ENCODE measurements at places on chromosomes 6 and 20.

- DNase-seq, result peak; percentile 16
Measured at GRCh38 chr6:112929641-112930040, 582.5 kb downstream of the RFPL4B start.

DNA sequence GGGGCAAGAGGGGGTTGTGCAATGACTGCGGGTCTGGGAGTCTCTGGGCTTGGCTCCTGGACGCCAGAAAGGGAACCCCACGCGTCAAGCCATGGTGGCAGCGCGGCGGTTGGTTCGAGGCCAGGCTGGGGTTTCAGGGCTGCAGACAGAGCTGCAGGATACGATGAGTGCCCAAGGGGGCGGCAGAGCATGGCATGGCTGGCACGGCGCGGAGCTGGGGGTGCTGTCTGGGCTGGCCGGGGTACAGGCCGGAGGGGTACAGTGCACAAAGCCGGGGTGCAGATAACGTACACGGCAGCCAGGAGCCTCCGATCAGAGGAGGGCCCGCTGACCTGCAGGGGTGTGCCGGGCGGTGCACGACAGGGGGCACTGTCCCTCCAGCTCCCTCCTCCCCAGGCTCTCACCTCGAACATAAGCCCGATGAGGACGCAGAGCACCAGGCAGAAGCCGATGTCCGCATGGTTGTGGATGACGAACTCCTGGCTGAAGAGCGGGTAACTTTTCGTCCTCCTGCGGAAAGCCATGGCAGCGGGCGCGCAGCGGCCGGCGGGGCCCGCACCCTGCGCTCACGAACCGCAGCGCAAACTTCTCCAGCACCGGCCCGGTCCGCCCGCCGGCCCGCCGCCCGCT lies 353 bp downstream of the TRAM2 start:
- DNase-seq, result peak; percentile 85

DNA sequence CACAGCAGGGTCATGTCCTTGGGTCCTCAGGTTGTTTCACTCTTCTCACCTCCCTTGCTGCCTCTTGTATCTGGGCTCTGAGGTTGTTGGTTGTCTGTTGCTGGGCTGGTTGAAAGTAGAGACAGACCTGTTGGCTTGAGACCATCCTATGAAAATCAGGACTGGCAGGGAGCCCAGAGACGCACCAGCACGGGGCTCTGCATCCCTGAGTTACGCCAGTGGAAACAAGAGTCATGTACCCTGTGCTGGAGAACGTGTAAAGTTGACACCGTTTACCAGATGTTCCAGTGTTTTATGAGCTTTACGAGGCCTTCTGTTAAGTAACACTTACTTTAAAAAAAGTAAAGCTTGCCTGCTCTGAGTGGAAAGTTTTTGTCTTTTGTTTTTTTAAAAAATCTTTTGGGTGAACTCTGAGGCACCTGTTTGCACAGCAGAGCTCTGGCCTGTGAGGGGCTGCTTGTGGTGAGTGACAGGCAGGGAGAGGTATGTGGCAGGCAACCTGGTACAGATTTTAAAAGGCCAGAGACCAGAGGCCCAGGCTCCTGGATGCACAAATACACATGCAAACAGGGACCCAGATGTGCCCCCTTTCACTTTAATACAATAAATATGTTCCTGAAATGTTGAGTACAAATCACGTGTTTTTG lies 260.0 kb upstream of the SUPT3H start:
- no peak for DNase-seq

GRCh38 chr6:103723438-103724322 lies 1136.0 kb downstream of the HACE1 start:
- DNase-seq, result no peak

GRCh38 chr20:53884859-53885541 lies 185.4 kb downstream of the BCAS1 start:
- DNase-seq, result no peak

DNA sequence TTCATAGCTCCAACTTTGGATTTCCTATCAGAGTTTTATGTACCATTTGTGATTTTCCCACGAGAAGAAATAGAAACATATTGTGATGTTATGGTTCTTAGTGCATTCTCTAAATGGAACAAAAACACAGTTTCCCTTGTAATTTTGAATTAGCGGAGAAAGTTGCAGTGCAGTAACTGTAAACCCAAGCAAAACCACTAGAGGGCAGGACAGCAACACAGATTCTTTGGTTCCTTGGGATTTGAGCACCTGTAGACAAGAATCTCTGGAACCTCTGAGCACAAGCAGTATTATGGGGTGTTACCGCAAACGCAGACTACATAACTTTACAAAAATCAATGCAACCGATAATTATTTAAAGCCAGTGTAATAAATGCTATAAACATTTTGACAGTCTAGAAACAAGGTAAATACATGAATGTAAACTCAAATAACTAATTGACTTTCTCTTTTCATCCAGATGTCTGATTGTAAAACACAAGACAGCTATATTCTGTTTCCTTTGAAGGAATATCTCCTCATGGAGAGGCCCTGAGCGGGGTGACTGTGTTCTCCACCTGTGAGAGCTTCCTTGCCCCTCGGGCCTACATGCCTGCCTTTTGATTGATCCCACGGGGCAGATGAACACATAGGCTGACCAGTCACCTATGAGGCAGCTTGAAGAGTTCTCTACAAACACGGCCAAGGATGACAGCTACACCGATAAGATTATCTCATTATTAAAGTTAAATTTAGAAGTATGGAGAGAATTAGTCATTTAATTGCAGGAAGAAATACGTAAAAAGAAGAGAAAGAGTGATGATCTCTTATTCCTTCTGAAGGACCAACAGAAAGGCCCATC lies 67.5 kb upstream of the COL21A1 start:
- DNase-seq, result peak; percentile 43

- no peak for DNase-seq
Measured at GRCh38 chr6:3752531-3753227, 1.2 kb upstream of the PXDC1 start.

DNA sequence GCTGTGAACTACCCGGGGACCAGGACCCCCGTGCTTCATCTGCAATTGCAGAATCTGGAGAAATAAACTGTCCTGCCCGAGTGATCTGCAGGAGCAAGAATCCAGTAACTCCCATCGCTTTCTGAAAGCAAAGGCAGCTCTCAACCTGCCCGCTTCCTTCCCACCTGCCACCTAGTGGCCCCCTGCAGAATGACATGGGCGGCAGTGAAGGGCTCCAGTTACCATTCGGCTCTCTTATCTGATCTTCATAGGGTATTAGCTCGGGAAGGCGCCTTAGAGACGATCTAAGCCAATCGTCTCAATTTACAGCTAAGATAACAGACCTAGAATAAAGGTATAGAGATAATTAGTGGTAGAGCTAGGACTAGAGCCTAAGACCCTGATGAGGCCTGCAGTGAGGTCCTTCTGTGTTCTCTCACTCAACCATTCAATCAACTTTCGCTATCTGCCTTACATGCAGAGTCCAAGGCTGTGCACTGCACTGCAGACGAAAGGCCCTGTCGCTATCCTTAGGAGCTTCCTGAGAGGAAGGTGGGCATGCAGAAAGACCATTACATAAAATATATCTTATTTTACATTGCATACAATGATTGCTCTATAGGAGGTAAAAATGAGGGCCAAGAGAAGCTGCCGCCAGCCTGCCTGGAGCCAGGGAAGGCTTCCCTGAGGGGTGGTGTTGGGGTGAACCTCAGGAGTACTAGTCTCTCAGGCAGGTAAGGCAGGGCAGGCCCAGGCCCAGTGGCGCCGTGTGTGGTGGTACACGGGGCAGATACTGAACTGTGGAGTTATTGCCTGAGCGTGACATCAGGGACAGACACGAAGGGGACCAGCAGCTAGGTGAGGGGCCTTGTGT lies 7.1 kb upstream of the PSMG4 start:
- DNase-seq, result peak; percentile 85

GRCh38 chr20:5168651-5169396 lies 42.0 kb downstream of the CDS2 start:
- peak; percentile 52 for DNase-seq

GRCh38 chr6:125004198-125004597 lies 42.0 kb downstream of the RNF217 start:
- DNase-seq, result peak; percentile 32

DNA sequence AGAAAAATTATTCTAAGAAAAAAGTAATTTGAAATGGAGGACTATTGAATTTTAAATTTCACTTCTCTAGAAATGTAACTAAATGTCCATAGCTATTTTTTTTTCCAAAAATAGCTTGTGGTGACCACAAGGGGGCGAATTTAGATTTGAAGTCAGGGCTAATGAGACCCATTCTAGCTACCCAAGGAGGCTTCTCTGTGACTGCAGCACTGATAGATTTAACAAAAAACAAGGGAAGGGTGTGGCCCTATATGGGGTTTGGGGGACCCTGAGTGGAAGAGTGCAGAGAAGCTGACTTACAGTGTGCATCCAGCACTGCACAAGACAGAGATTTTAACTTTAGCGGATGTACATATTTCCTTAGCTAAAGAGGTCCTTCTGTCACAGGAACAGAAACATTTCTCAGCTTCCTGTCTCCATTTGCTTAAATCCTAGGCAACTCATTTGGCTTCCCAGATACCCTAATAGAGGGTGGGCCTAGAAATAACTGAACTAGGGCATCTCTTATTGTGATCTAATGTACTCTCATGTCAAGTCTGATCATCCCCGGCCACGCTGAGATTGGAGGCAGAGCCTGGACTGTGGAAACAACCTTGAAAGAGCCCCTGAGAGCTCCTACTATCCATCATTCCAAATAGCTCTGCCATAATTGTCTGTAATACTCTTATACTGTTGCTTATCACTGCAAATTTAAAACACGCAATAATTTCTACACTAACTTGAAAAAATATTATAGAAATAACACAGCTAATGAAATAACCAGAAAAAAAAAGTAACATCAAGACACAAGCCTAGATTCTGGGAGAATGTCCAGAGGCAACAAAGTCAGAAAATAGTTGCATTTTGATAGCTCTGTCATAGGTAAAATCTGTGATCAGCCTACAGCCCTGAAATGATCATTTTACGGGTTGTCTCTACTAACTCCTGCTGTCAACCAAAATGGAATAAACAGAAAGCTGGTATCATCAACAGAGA lies 93.6 kb downstream of the SNAP91 start:
- peak; percentile 43 for DNase-seq

- no peak for DNase-seq
Measured at GRCh38 chr20:37875460-37876175, 27.3 kb upstream of the VSTM2L start.

- no peak for DNase-seq
Measured at GRCh38 chr6:47804821-47805220, 23.0 kb downstream of the OPN5 start.

- DNase-seq, result peak; percentile 18
Measured at GRCh38 chr6:162999575-163000285, 272.0 kb downstream of the PACRG start.

DNA sequence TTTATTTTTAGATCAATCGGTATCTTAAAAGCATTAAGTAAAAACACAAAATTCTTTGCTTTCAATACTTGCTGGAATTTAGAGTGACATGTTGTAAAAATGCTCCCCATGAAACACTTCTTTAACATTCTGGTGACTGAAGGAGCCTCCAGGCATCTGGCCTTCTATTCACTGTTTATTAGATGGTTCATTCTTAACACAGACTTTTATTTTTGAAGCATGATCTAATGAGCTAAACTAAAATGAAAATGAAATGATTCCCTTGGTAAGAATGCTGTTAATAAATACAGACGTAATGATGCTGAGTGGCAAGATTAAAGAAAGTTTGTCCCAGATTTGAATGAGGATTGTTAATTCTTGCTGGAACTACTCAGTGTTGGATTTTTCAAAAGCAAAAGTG lies 698.4 kb downstream of the TENT5A start:
- DNase-seq, result peak; percentile 58

DNA sequence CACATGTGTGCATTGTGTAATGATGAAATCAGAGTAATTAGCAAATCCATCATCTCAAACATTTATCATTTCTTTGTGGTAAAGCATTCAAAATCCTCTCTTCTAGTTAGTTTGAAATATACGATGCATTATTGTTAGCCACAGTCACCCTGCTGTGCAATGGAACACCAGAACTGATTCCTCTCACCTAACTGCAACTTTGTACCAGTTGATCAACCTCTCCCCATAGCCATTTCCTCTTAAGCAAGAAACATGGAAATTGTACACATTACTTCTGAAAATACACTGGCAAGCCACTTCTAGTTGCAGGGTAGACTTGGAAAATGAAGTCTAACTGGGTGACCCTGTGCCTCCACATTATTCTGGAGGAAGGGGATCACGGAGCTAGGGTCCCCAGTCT lies 58.1 kb upstream of the ESR1 start:
- DNase-seq, result no peak

GRCh38 chr20:4369119-4369797 lies 352.5 kb upstream of the PRND start:
- no peak for DNase-seq

DNA sequence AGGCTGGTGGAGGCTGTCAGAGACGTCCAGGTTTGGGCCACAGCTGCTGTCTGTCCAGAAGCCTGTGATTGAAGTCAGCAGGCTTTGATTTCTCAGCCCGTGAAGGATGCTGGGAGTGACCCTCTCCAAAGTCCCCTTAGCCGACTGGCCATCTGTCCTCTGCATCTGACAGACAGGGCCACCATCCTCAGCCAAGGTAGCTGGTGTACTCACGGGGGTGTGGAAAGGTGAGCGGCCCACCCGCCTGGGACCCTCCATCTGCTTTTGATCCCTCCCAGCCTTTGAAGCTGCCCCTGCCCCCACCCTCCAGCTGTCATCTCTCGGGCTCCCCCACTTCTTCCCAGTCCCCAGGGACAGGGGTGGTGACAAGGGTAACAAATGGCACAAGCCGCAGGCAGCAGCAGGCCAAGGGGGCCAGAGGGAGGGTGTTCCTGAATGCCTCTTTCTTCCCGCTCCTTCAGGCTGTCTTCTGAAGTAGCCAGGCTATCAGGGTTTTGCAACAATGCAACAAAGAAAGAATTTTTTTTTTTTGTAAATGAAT lies 84.4 kb downstream of the EYA2 start:
- no peak for DNase-seq

GRCh38 chr6:166424431-166424830 lies 41.7 kb upstream of the MPC1 start:
- DNase-seq, result no peak

- DNase-seq, result no peak
Measured at GRCh38 chr6:40695750-40696415, 108.7 kb upstream of the LRFN2 start.

- DNase-seq, result peak; percentile 32
Measured at GRCh38 chr6:3340894-3341293, 82.1 kb downstream of the PSMG4 start.

GRCh38 chr6:137709424-137710236 lies 157.4 kb upstream of the TNFAIP3 start:
- DNase-seq, result peak; percentile 63

- peak; percentile 50 for DNase-seq
Measured at GRCh38 chr6:147222160-147222838, 18.1 kb downstream of the STXBP5 start.

DNA sequence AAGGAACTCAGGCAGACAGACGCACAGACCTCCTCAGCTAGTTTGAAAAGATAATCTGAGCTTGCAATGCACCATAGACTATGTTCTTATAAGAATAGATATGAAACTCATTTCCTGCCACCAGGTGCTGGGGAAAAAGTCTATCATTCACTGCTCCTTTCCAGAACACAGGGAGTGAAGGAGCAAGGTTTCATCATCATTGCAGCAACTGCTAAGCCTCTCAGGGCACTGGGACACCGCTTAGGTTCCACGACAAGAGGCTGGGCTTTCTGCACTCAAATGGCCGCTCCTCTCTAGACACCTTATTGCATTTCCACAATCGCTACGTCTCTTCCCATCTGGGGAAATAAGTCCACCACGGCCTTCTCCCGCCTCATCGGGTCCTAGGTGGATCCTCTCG lies 418.5 kb upstream of the JARID2 start:
- no peak for DNase-seq
